CD4-positive, alpha-beta T cell (primary cell): ENCODE measurements at places on chromosomes 16 and 17.

DNA sequence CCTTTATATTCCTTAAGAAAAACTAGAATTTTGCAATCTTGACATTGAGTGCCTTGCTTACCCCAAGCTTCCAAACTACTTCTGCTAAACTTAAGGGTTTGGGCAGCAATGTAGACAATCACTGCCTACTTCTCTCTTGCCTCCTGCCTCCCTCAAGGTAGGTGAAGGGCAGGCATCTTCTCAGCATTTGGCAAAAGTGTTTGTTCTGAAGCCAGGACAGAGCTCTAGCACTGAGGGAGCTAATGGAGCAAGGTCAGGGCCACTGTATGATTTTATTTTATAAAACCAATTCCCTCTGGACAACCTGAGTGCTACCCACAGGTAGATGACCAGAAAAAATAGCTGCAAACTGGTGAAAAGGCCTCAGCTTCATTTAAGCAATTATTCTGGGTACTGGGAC, 111.8 kb downstream of the IRX3 start:
- DNase-seq = no peak
- H3K4me3 ChIP-seq = no peak overlapping the region
- H3K4me1 ChIP-seq = no peaks in the 10 kb centered on the region
- H3K27ac ChIP-seq = no peak overlapping the region
- H3K27me3 ChIP-seq = no peaks in the 10 kb centered on the region

DNA sequence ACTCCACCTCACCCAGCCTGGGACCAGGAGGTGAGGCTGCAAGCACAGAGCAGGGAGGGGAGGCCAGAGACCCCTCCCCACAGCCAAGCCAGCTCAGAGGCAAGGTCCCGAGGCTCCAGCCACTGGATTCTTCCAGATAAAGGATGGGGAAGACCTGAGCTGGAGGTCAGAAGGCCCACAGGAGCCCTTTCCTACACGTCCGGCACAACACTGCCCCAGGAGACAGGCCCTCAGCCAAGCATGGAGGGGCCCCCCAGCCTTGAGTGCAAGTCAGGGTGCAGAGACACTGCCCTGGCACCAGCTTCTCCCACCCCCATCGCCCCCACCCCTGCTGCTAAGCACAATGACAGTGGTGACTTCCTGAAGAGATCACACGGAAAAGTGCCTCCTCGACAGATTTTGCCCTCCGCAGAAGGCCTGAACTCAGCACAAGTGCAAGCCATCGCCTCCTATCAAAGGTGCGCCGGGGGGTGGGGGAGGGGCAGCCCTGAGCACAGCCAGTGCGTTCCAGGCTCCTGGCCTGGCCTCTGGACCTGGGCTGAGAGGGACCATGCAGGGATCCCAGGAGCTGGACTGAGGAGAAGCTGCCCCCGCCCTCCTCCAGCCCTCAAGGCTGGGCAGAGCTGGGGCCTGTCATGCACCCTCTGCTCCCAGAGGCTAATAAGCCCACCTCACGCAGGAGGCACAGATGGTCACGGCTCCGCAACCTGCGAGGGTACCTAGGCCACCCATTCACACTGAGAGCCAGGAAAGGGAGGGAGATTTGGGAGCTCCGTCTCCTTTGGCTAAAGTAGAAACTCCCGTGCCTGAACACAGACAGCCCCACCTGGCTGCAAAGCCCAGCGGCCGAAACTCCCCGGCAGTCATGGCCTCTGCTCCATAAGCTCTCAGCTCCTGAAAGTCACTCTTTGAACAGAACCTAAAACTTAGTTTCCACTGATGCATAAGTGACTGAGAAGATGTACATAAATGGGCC, 2.7 kb downstream of the MAFG start:
- DNase-seq = peak; percentile 60
- peak overlapping the region; percentile 13 for H3K27ac ChIP-seq
- H3K4me1 ChIP-seq = peaks cover 55% of the 10 kb centered on the region
- H3K4me3 ChIP-seq = no peak overlapping the region

GRCh38 chr16:69566240-69566980, 644 bp downstream of the NFAT5 start:
- no peak for DNase-seq
- H3K27me3 ChIP-seq = no peaks in the 10 kb centered on the region
- peak overlapping the region; percentile 93 for H3K27ac ChIP-seq
- no peaks in the 10 kb centered on the region for H3K36me3 ChIP-seq
- peaks cover 31% of the 10 kb centered on the region for H3K4me1 ChIP-seq
- peak overlapping the region; percentile 84 for H3K4me3 ChIP-seq

- DNase-seq = no peak
- H3K4me3 ChIP-seq = no peak overlapping the region
- no peaks in the 10 kb centered on the region for H3K4me1 ChIP-seq
- H3K27ac ChIP-seq = no peak overlapping the region
Measured at GRCh38 chr17:70053241-70054234, 21.5 kb upstream of the KCNJ16 start.

GRCh38 chr16:89687092-89687940, 827 bp downstream of the CDK10 start:
- H3K27me3 ChIP-seq = no peaks in the 10 kb centered on the region
- peak overlapping the region; percentile 45 for H3K27ac ChIP-seq
- peaks cover 16% of the 10 kb centered on the region for H3K36me3 ChIP-seq
- DNase-seq = no peak

GRCh38 chr16:51510416-51510815, 359.3 kb upstream of the SALL1 start:
- H3K36me3 ChIP-seq = no peaks in the 10 kb centered on the region
- no peak overlapping the region for H3K27ac ChIP-seq
- H3K4me3 ChIP-seq = no peak overlapping the region
- no peaks in the 10 kb centered on the region for H3K27me3 ChIP-seq
- no peak for DNase-seq
- no peaks in the 10 kb centered on the region for H3K4me1 ChIP-seq

- no peak overlapping the region for H3K27ac ChIP-seq
- H3K27me3 ChIP-seq = peaks cover 3% of the 10 kb centered on the region
- no peak overlapping the region for H3K4me3 ChIP-seq
- no peaks in the 10 kb centered on the region for H3K4me1 ChIP-seq
- H3K36me3 ChIP-seq = no peaks in the 10 kb centered on the region
- DNase-seq = no peak
Measured at GRCh38 chr17:15031975-15032374, 233.2 kb downstream of the PMP22 start.

DNA sequence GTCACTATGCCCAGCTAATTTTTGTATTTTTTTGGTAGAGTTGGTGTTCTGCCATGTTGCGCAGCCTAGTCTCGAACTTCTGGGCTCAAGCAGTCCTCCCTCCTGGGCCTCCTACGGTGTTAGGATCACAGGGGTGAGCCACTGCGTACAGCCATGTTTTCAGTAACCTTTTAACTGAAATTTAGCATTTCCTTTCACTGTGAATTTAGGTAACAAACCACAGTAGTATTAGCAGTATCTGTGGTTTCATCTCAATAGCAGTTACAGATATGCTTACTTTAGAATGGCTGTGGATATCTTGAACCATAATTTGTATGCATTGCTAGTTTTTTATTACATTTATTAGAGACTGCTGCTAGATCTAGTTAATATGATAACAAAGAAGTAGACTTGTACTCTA, 4.3 kb upstream of the RANGRF start:
- H3K27me3 ChIP-seq = no peaks in the 10 kb centered on the region
- no peak overlapping the region for H3K27ac ChIP-seq
- H3K36me3 ChIP-seq = no peaks in the 10 kb centered on the region
- no peak for DNase-seq

DNA sequence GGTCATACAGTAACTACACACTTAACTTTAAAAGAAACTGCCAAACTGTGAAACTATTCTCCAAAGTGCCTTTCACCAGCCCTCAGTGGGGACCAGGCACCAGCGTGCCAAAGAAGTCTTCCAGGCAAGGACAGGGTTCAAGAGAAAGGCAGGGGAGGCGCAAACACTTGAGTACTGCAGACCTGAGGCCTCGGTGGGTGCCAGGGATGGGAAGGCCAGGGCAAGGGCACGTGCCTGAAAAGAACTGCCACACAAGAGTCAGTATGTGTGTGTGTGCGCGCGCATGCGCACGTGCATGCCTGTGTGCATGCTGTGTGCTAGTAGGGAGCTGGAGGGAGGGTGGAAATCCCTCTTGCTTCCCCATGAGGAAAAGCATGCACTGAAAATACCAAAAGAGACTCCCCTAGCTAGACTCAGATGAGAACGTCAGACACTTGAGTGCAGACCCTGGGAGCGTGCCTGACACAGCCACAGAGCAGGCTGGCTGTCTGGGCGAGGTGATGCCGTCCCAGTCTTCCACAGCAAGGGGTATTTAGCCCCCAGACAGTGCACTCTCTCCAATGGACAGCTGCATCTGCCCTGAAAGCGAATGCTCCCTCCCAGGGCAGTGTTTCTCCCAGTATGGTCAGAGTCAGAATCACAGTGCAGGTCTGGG, 40.1 kb upstream of the GSG1L start:
- no peak overlapping the region for H3K4me3 ChIP-seq
- H3K36me3 ChIP-seq = peaks cover 98% of the 10 kb centered on the region
- DNase-seq = no peak
- H3K27me3 ChIP-seq = no peaks in the 10 kb centered on the region
- no peaks in the 10 kb centered on the region for H3K4me1 ChIP-seq

DNA sequence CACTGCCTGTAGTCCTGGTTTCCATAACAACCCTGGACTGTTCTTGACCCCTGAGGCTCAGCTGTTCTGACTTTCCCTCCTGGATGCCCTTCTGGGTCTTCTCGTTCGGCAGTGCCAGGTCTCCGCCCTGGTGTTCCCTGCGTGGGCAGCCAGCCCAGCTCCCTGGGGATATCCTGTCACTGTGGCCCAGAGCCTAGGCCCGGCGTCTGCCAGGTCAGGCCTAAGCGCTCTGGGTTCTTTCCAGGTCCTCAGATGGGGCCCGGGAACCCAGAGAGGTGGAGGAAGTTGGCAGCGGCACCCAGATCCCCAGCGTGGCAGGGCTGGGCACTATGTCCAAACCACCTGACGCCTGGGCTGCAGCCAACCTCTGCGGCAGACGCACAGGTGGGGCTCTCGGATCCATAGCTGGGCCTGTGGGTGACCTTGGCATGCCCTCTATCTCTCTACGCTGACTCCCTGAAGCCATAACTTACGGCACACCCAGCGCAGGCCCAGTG, 12.5 kb upstream of the ATP2A3 start:
- no peaks in the 10 kb centered on the region for H3K36me3 ChIP-seq
- no peak overlapping the region for H3K4me3 ChIP-seq
- DNase-seq = no peak
- H3K27me3 ChIP-seq = peaks cover 5% of the 10 kb centered on the region
- peaks cover 24% of the 10 kb centered on the region for H3K4me1 ChIP-seq
- H3K27ac ChIP-seq = no peak overlapping the region

GRCh38 chr16:69150146-69150865, 17.9 kb downstream of the UTP4 start:
- no peaks in the 10 kb centered on the region for H3K4me1 ChIP-seq
- no peaks in the 10 kb centered on the region for H3K27me3 ChIP-seq
- no peak overlapping the region for H3K27ac ChIP-seq
- no peak for DNase-seq

GRCh38 chr17:17347234-17347955, 44.2 kb downstream of the NT5M start:
- no peak overlapping the region for H3K27ac ChIP-seq
- no peaks in the 10 kb centered on the region for H3K4me1 ChIP-seq
- no peaks in the 10 kb centered on the region for H3K27me3 ChIP-seq
- H3K36me3 ChIP-seq = no peaks in the 10 kb centered on the region
- no peak overlapping the region for H3K4me3 ChIP-seq

- peak overlapping the region; percentile 97 for H3K4me3 ChIP-seq
- peak; percentile 67 for DNase-seq
- H3K4me1 ChIP-seq = peaks cover 97% of the 10 kb centered on the region
- H3K27me3 ChIP-seq = no peaks in the 10 kb centered on the region
Measured at GRCh38 chr17:40560592-40561293, 4.5 kb downstream of the CCR7 start.

GRCh38 chr16:69123910-69124309, 8.5 kb downstream of the CHTF8 start:
- H3K27me3 ChIP-seq = no peaks in the 10 kb centered on the region
- H3K4me3 ChIP-seq = no peak overlapping the region
- H3K36me3 ChIP-seq = peaks cover 42% of the 10 kb centered on the region
- peak; percentile 82 for DNase-seq
- H3K27ac ChIP-seq = no peak overlapping the region

GRCh38 chr16:62392698-62393097, 356.5 kb upstream of the CDH8 start:
- no peaks in the 10 kb centered on the region for H3K27me3 ChIP-seq
- no peaks in the 10 kb centered on the region for H3K4me1 ChIP-seq
- H3K27ac ChIP-seq = no peak overlapping the region

- peak overlapping the region; percentile 65 for H3K4me3 ChIP-seq
- H3K4me1 ChIP-seq = peaks cover 34% of the 10 kb centered on the region
- no peak for DNase-seq
- H3K27ac ChIP-seq = peak overlapping the region; percentile 28
- no peaks in the 10 kb centered on the region for H3K27me3 ChIP-seq
Measured at GRCh38 chr16:67667453-67667816, 821 bp downstream of the C16orf86 start.

DNA sequence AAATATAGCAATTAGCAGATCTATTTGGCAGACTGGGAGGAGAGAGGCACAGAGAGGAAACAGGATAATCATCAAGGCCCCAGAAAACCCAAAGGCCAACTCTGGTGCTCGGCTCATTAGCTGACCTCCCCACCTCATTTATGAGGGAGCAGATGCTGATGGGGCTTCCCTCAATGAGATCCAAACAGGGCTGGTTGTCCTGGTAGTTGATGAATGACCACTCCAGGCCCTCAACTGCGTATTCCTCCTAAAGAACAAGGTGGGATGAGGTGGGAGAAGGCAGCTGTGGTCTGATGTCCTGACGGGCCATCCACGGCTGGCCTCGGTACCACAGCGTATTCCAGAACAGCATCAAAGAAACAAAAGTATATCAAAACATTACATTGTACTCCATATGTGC, 20.8 kb downstream of the ZNHIT3 start:
- no peak for DNase-seq
- H3K27ac ChIP-seq = no peak overlapping the region
- no peaks in the 10 kb centered on the region for H3K27me3 ChIP-seq
- peaks cover 32% of the 10 kb centered on the region for H3K36me3 ChIP-seq
- H3K4me3 ChIP-seq = no peak overlapping the region
- H3K4me1 ChIP-seq = no peaks in the 10 kb centered on the region

- no peak for DNase-seq
- no peaks in the 10 kb centered on the region for H3K4me1 ChIP-seq
- no peak overlapping the region for H3K27ac ChIP-seq
- no peaks in the 10 kb centered on the region for H3K36me3 ChIP-seq
- H3K4me3 ChIP-seq = no peak overlapping the region
Measured at GRCh38 chr16:86922311-86922710, 344.0 kb downstream of the FOXL1 start.
